Nucleus accumbens (tissue), 56 donors: ENCODE measurements at places on chromosomes 5 and 9.

DNA sequence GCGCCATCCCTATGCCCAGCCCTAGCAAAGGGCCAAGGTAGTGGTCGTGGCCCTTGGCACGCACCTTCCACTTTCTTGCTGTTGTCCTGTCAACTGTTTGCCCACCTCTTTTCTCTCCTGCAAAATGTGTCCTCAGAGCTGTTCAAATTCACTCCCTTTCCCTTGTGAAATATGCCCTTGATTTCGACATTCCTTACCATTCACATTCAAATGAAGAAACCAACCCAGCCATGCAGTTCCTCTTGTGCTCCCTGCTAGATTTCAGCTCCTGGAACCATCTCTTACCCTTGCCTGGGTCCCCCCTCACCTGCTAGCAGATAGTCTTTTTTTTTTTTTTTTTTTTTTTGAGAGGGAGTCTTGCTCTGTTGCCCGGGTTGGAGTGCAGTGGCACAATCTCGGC lies 19.6 kb upstream of the HRH2 start:
- no peak for DNase-seq

DNA sequence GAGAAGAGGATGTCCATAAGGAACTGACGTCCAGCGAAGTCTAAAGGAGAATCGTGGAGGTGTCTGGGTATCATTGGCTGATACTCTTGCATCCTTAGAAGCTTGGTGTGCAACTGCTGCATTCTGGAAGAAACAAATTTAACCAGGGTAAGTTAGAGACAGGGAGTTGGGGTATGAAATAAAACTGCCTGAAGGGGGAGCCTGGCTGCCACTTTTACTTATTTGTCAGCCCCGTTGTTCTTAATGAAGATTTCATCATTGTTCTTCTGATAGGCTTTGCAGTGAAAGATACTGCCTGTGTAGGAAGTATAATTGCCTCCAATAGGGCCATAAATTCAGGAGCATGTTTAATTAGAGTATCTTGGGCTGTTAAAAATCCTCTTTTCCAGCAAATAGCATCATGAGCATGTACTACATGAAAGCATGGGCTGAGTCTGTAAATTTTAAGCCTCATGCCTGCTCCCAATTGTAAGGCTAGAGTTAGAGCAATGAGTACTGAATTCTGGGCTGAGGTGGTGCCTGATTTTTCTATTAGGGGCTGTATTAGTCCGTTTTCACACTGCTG lies 1264.5 kb upstream of the ACO1 start:
- no peak for DNase-seq

DNA sequence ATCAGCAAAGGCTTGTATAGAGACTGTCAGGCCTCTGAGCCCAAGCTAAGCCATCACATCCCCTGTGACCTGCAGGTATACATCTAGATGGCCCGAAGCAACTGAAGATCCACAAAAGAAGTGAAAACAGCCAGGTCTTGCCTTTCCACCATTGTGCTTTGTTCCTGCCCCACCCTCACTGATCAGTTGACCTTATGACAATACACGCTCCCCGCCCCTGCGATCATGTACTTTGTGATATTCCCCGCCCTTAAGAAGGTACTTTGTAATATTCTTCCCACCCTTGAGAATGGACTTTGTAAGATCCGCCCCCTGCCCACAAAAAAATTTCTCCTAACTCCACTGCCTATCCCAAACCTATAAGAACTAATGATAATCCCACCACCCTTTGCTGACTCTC lies 18.6 kb upstream of the NPM1 start:
- no peak for DNase-seq

GRCh38 chr5:69414885-69415583 lies at the start of gene MARVELD2:
MARVELD2 (plus strand) TSS chr5:69415116; CDS start chr5:69419386, 4,270 bp downstream.
- peak; percentile 39 for DNase-seq

- DNase-seq = no peak
These were observed 96.5 kb upstream of the LMX1B start for GRCh38 chr9:126516936-126517832.

DNA sequence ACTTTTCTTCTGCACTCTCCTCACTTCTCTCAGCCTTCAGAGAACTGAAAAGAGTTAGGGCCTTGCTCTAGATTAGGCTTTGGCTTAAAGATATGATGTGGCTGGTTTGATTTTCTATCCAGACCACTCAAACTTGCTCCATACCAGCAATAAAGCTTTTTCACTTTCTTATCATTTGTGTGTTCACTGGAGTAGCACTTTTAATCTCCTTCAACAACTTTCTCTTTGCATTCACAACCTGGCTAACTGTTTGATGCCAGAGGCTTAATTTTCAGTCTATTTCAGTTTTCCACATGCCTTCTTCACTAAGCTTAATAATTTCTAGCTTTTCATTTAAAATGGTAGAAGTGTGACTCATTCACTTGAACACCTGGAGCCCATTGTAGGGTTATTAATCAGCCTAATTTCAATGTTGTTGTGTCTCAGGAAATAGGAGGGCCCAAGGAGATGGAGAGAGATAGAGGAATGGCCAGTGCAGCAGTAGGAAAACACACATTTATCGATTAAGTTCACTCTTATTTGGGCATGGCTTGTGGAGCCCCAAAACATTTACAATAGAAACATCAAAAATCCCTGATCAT lies 5.9 kb downstream of the ATPSCKMT start:
- DNase-seq = no peak

- no peak for DNase-seq
These were observed 620.9 kb upstream of the PTPRD start for GRCh38 chr9:11233696-11234095.

DNA sequence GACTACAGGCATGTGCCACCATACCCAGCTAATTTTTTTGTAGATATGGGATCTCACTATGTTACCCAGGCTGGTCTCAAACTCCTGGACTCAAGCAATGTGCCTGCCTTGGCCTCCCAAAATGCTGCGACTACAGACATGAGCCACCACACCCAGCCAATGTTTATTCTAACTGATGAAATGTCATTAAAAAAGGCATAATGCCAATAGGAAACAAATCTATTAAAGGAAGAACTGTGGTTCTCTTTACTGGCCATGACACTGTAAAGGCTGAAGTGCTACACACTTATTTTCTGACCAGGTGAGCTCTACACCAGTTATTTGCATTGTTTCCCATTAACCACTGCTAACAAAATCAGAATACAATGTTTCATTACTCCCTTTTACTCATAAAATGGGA lies 106.0 kb downstream of the STRBP start:
- no peak for DNase-seq

DNA sequence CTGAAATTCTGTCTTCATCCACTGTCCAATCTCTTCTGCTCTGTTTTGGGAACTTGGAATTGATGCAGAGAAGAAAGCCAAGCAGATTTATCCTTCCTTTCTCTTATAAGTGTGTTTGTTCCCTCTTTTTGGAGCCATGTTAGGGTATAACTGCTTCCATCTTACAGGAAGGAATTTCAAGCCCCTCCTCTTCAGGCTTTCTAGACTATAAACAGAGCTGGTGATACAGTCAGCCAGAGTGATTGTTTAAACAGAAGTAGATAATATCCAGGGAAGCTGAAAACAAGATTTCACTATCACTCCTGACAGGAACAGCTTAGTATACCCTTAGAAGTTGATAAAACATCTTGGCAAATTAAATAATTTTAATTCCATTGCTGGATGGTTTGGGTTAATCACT lies 102.1 kb upstream of the DMRT1 start:
- no peak for DNase-seq

- DNase-seq = no peak
These were observed 100.4 kb upstream of the ZNF618 start for GRCh38 chr9:113775749-113776148.

- no peak for DNase-seq
These were observed 386.7 kb downstream of the NTRK2 start for GRCh38 chr9:85056203-85056572.

DNA sequence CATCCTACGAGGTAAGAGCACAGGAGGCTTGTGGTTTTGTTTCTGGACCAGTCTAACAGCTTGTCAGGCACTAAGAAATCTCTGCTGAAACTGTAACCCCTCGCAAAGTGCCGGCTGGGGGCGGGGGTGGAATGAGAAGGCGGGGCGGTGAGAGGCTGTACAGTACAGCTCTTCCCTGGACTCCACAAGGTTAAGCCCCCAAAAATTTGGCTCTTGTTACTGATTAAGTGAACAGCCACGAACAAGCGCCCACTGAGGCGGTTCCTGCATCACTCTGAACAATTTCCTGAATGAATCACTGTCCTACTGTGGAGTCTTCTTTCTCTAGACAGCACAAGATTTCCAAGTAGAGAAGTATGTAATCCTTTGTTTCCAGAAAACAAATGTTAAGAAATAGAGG lies 6.8 kb downstream of the FBP2 start:
- DNase-seq = no peak

DNA sequence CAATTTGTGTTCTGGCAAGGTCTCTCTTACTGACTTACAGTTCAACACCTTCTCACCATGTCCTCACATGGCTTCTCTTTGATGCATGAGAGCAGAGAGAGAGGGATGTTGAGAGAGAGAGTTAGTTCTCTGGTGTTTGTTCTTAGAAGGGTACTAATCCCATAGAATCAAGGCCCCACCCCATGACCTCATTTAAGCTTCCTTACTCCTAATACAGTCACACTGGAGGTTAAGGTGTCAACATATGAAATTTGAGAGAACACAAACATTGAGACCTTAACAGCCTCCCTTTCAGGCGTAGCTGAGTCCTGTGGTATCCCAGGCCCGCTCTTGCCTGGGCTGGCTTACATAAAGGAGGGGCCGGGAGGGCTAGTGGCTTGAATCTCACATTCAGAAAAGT lies 10.6 kb upstream of the SEMA6A start:
- DNase-seq = no peak

DNA sequence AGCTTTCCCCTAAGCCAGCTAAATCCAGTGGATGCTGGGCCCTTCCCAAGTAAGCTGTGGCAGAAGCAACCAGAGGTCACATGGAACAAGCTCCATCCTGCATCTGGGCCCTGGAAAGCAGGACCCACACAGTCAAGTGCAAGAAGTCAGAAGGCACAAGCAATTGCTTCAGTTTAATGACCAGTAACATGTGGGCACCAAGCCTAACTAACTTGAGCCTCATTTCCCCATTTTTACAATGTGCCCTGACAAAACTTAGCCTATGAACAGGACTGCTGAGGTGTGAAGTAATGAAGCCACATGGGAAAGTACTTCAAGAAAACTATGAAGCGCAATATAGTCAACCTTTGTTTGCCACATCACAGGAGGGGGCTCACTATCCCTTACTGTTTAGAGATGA lies 90.5 kb downstream of the TLE1 start:
- no peak for DNase-seq

GRCh38 chr5:134738963-134739661 lies 764 bp downstream of the CAMLG start:
- DNase-seq = no peak

DNA sequence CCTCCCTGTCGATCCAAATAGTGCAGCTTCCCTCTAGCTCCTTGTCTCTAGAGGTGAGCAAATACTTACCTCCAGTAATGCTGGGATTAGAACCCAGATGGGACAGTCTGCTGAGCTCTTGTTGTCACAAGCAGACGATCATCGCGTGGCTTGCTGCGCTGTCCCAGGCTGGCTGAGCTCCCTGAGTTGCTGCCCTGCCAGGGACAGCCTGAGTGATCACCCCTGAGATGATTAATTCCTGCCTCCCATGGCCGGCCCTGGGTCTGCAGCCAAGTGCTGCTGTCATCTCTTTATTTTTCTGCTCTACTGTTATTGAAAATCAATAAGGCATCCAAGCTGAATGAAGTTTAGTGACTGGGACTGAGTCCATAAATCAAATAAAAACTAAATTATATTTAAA lies 94.0 kb upstream of the ALDH1B1 start:
- DNase-seq = no peak

- no peak for DNase-seq
These were observed 4.7 kb downstream of the BTNL9 start for GRCh38 chr5:181044662-181045305.

- no peak for DNase-seq
These were observed 67.8 kb downstream of the FAT2 start for GRCh38 chr5:151523335-151523734.

GRCh38 chr5:76178913-76179312 lies 95.7 kb downstream of the SV2C start:
- no peak for DNase-seq
